AG04449 (cell line): ENCODE measurements at places on chromosomes 13 and 19.

DNA sequence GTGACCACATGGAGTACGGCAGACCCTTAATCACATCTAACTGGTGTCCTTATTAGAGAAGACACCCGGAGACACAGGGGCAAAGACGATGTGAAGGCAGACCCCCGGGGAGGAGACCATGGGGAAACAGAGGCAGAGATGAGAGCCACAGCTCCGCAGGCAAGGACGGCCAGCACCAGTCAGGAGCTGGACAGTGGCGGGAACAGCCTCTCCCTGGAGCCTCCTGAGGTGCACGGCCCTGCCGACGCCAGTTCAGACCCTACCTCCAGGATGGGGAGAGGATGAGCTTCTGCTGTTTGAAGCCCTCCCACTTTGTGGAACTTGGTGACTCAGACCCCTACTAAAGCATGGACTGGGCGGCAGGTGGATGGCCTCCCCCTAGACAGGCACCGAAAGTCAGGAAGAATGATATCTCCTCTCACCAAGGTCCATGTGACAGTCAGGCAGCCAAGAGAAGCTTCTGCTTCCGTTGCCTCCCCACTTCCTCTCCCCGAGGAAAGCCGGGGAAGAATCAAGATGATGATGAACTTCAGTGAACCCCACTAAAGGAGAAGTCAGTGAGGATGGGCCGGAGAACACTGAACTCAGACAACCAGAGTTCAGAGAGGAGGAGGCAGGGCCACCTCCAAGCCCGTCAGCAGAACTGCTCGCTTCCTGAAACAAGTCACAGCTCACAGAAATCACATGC, 25.4 kb downstream of the RAB20 start:
- DNase-seq, result no peak

GRCh38 chr13:35599384-35599783, 122.9 kb upstream of the MAB21L1 start:
- no peak for DNase-seq

- no peak for DNase-seq
These were observed 123.8 kb upstream of the IRS2 start for GRCh38 chr13:109910194-109910593.

DNA sequence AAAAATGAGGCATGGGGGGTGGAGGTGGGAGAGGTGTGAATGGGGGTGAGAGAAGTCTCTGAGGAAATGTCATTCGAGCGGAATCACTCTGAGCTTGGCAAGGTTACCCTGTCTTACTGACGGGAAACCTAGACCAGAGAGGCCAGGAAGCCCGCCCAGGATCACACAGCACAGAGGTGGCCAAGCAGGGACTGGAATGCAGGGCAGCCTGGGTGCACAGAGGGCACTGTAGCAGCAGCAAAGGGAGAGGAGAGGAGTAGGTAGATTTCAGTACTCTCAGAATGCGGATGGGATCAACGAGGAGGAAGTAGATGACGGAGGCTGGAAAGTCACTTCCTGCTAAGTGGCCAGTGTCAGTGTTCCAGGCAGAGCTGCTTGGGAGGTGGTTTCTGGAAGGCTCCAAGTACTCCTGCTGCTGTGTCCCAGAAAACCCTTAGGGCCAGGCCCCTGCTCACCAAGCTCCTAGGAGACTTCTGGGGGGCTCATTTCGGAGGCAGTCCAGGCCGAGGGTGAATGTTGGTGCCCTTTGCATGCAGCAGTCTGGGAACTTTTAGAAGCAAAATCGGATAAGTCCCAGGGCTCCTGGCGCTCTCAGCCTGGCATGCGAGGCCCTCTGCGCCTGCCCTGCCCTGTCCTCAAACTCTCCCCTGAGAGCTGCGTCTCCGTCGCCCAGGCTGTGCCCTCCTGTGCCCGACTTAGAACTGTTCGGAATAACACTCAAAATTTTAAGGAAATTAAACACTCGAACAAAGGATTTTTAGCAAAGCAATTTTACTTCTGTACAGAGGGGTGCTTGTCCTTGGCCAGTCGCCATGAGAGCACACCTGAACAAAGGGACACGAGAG, 33.5 kb downstream of the DNM2 start:
- no peak for DNase-seq

DNA sequence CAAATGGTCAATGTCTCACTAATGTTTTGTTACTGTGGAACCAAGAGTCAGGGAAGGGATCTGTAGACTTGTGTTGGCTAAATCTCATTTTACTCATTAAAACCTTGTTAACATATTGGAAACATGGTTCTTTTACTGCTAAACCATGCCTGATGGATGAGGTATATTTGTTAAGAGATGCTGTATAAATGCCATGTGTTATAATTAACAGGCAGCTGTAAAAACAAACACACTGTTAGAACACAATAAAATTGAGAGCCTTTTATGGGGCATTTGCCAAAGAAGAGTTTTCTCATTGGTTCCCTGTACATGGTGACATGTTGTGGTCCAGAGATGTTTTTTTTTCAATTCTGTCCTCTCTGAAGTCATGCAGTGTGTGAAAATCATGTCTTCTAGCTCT, 121.9 kb downstream of the ESD start:
- DNase-seq, result no peak

DNA sequence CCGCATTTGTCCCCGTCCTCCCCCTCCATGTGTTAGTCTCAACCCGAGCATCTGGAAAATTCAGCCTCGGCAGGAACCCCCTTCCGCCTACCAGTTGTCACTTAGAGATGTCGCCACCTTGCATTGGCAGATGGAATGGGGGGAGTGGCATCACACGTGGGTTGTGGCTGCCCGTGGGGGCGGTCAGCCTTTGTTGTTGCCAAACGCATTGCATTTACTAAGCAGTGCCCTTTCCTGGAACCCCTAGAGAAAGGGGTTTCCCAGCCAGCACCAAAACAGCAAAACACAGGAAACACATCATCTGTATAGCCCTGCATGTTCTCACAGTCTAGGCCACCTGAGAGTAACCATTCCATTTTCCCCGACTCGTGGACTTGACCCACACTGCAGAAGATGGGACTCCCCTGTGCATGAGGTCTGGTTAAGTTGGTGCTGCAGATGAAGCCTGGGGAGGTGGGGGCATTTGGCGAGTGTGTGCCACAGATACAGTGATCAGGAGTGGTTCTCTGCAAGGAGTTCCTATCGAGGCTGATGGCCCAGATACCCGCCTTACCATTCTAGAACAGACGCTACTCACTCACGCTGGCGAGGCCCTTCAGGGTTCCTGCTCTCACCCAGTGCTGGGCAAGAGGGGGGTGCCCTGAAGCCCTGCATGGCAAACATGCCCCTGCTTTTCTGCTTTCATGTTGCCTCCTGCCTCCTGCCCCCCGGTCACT, 38.3 kb downstream of the TMED1 start:
- DNase-seq, result no peak

GRCh38 chr13:37878496-37878895, 8.9 kb upstream of the TRPC4 start:
- DNase-seq, result peak; percentile 44

- no peak for DNase-seq
These were observed 44.4 kb downstream of the KLF5 start for GRCh38 chr13:73103238-73103637.
